Activated T-helper 1 cell treated with anti-CD3 and anti-CD28 coated beads, Interleukin-2, amount 50 U/mL, for 16 hours (primary cell): ENCODE measurements at places on chromosomes 13 and 19.

DNA sequence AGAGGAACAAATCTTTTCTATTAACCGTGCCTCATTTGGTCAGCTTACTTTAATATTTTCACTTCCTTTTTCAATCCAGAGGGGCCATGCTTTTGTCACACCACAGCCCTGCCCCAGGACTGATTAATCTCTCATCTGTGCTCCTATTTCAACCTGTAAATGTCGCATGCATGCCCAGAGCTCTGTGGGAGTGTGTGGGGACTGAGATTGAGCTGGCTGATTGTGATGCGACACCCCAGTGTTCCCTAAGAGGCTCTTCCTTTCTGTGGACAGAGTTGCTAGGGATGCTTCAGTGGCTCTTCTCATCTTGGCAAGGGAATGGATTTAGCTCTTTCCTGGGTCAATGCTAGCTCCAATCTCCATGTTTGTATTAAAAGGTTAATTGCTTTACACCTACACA lies 249.6 kb downstream of the TDRD3 start:
- DNase-seq: no peak

DNA sequence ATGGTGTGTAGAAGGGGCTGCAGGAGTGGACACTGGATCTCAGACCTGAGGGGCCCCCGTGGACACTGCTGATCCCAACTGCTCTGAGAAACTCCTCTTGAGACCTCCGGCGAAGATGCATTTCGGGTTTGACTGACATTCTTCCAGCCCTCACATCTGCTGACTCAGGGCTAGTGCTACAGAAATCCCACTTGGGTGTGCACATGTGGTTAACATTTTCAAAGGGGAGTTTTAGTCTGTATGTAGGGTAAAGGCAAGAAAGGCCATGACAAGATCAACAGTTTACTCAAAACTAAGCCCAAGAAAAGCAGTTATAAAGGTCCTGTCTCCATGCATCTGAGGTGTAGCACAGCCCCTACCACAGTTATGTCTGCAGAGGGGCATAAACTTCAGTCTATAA lies 31.2 kb downstream of the DLEU7 start:
- no peak for DNase-seq

DNA sequence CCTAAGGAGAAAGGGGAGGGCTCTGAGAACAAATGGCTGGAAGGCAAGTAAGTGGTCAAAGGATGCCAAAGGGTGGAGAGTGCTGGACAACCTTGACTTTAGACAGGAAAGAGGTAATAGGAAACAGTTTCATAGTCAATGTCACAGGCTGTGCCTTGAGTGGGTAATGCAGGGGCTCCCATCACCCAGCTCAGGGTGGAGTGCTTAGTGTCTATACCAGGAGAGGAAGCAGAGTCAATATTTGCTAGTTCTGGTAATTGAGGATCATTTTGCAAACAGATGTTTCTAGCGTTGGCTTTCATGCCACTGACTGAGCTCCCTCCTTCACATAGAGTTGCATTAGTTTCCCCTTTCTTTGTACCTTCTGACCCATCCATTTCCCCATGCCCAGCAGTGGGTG lies 64.6 kb upstream of the KL start:
- DNase-seq: no peak

- no peak for DNase-seq
Observed at GRCh38 chr13:77113496-77113895, 86.5 kb upstream of the FBXL3 start.

GRCh38 chr19:35086455-35086854 lies 29.2 kb upstream of the FXYD3 start:
- no peak for DNase-seq

DNA sequence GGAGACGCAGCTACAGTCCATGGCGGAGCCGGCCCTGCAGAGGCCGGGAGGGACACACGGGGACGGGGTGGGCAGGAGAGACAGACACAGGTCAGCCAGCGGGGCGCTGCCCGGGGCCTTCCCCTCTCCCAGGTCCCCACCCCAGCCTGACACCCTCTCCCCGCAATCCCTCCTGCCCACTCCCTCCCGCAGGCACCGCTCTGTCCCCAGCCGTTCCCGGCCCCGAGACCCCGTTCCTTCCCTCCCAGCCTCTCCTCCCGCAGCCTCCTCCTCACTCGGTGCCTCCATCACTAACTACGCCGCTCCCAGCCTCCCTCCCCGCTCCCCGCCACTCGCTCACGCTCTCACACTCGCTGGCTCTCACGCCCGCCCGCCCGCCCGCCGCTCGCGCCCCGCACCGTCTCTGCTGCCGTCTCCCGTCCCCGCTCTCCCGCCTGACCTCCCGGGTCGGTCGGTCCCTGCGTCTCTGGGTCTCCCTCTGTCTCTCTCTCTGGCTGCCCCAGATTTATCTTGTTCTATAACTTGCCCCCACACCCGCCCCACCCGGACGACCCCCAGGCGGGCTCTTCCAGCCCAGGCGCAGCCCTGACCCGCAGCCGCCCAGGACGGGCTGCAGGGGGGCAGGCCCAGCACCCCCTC lies 15.2 kb downstream of the ERFL start:
- no peak for DNase-seq

GRCh38 chr19:13153569-13154240 lies 3.5 kb downstream of the IER2 start:
- no peak for DNase-seq

DNA sequence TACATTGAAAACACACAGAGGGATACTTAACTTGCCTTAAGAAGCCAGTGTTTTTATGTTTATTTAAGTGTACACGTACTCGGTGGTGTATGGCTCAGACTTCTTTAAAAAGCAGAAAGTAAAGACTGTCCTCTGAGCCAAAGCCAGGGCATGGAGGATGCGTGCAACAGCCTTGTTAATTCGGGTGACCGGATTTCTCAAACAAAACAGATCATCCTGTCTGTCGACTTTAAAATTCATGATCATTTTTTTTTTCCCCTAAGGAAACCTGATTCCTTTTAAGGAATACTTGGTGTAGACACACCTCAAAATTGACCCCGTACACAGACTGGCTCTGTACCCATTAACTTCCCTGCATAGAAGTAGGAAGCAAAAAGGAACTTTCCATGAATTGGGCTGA lies 124.7 kb upstream of the RNF113B start:
- DNase-seq: no peak

DNA sequence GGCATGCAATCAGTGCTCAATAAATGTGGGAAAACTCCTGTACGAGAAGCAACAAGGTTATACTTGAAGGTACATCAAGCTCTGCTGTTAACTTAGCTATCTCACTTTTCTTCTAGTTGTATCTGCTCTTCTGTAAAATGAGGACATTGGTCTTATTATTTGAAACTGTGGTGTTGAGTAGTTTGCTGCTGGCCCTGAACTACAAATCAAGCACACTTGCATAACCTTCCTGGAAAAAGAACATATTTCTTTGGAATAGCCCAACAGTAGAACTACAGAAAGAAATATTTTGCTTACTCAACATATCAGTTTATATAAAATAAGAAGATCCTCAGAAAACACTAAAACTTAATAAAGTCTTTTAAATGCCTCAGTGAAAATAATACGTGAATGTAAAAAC lies 203.0 kb downstream of the KCTD12 start:
- DNase-seq: no peak

GRCh38 chr13:80469853-80470381 lies 129.0 kb upstream of the SPRY2 start:
- no peak for DNase-seq

DNA sequence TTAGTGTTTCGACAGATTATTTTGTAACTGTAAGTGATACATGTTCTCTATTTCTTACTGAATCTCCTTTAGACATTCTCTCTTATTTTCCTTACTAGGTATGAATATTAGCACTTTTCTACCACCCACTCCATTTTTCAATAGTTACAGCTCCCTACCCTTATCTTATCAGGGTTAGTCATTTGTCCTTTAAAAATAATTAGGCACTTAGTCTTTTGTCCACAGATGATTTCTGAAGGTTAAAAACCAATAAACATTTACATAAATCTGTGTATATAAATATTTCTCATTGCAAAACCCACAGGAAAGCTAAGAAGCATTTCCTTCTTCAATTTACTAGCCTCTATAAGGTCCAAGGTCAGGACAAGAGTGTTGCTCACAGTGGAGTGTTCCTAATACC lies 624.1 kb upstream of the MIR17HG start:
- DNase-seq: no peak

- no peak for DNase-seq
Observed at GRCh38 chr19:39083983-39084731, at the start of gene ACP7. ACP7 (plus strand) TSS chr19:39084368; CDS start chr19:39085270, 902 bp downstream.

GRCh38 chr19:2629491-2630351 lies 72.8 kb downstream of the GNG7 start:
- no peak for DNase-seq

DNA sequence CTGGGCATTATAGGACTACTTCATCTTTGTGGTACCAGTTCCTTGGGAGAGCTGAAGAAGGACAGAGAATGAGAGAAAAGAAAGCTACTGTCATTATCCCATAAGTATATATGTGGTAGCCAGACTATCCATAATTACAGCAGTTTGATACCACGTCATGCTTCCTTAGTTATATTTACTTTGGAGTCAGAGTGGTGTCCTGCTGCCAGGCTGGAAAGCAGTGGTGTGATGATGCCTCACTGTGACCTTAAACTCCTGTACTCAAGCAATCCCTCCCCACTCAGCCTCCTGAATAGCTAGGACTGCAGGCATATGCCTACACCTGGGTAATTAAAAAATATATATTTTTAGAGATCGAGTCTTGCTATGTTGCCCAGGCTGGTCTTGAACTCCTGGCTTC lies 57.8 kb downstream of the WTIP start:
- no peak for DNase-seq

DNA sequence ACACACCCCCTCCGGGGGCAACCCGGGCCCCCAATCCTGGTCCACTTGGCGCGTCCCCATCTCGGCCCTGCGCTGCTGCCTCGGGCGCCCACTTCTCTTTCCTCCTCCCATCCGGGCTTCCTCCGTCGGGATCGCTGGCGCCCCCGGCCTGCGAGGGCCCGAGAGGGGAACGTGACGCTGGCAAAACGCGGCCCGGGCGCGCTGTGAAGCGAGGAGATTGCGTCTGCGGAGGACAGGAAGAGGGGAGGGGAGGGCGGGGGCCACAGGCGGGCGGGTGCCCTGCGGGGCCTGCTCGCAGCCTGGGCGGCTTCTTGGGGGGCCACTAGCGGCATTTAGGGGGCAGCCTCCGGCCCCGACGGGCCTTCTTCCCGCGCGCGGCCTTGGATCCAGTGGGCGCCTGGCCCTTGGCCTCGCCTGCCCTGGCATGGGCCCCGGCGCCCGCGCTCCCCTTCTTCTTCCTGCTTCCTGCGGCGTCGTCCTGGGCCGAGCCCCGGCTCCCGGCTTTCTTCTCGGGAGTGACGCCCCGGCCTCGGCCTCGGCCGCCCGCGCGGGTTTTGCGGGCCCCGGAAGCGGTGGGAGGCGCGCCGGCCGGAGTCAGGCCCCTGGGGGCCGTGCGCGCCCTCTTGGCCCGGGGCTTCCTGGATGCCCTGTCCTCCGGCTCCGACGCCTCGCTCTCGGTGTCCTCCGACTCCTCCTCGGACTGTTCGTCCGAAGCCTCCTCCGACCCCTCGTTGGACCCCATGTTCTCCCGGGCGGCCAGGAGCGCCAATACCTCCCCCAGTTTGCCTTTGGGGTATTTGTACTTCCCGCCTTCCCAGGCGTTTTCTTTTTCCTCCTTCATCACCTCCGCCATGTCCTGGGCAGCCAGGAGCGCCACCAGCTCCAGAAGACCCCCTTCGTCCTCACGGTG lies 2.2 kb downstream of the PNMA8B start:
- DNase-seq: no peak

DNA sequence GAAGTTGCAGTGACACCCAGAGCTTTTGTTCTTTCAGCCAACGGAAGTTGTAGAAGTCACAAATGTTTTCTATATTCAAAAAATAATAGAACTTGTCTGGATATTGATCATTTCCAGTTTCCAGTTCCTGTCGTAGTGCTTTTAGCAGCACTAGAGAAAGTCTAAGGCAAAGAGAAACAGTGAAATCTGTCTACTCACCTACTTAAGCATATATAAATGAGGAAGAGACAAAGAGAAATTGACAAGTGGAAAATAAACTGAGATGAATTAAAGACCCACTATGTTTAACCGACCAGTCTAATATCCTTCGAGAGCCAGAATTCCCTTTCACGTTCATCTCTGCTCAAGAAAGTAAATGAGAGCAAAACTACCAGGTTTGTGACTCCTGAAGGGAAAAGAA lies 36.7 kb downstream of the DACH1 start:
- no peak for DNase-seq

GRCh38 chr19:3142292-3142670 lies 6.4 kb downstream of the GNA15 start:
- no peak for DNase-seq

GRCh38 chr13:102724923-102725322 lies 30.1 kb upstream of the METTL21C start:
- no peak for DNase-seq
